Lung microvascular endothelial cell (primary cell): ENCODE measurements at places on chromosomes 13 and 19.
A peak's percentile ranks its signal among the peaks of the same experiment; 100 is the strongest.

- DNase-seq: no peak
Measured at GRCh38 chr19:50238043-50238442, 34.6 kb downstream of the MYH14 start.

GRCh38 chr13:52846567-52847321 is 1.7 kb downstream of the PCDH8 start:
- DNase-seq: peak; percentile 60

DNA sequence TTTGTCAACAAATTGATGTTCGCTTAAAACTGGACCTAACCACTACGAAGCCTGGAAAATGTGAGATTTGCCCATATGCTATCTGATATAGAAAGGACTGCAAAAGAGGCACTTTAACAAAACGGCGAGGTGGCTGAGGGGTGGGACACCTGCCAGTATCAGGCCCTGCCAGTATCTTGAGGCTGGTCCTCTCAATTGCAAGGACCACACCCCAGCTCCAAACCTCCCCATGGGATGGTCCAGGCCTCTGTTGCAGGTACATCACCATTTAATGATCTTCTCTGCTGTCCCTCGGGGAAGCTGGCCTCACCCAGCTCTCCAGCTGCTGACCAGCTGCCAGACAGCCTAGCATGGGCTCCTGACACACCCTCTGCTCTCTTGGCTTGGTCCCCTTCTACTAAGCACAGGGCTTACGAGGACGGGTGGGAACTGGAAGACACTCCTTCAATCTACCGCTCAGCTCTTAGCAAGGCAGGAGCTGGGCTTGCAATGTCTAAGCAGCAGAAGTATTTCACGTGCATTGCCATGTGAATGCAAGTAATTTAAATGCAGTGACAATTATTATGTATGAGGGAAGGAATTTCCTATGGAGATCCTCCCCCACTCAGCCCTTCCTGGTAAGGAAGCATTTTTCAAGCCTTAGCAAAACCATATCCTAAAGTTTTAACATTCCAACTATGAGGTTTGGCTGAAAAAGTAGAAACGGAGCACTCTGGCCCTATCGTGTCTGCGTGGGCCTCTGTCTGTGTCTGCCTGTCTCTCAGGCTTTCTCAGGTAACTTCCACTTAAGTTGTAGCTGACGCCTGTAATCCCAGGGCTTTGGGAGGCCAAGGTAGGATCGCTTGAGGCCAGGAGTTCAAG is 63.9 kb downstream of the LATS2 start:
- peak; percentile 80 for DNase-seq

DNA sequence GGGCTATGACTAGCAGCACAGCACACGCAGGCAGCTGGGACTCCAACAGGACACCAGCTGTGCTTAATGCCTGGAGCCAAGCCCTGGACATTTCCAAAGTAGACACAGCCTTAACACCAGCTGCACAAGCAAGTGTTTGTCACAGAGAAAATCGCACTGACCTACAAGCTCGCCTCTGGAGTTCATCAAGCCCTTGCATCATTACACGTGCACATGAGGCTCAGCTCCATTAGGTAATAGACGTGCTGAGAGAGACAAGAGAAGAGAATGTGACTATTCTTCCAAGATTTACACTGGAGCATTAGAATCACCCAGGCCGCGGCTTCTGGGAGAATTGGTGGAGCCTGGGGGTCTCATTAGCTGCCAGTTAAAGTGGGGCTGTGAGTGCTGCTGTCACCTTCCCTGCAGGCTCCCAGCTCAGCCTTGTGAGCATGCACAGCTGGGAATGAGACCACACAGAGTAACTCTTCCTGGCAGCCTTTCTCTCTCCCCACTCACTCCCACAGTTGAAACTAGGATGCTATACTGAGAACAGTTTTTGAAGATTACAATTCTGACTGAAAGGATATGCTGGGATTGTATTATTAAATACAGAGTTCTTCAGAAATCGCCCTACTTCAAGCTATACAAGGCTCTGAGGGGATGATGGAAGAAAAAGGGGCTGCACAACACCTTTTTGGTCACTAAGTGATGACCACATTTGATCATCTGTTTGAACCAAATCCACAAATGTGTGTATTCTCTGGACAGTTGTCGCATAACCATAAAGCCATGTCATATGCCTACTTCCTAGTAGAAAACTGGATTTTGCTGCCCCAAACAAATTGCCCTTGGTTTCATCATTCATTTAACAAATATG is 10.5 kb downstream of the STOML3 start:
- no peak for DNase-seq

- no peak for DNase-seq
Measured at GRCh38 chr13:78679329-78679728, 20.4 kb upstream of the OBI1 start.

- DNase-seq: peak; percentile 49
Measured at GRCh38 chr19:29841559-29842367, 30.0 kb downstream of the CCNE1 start.

- no peak for DNase-seq
Measured at GRCh38 chr19:28148554-28148953, 1064.4 kb downstream of the UQCRFS1 start.

DNA sequence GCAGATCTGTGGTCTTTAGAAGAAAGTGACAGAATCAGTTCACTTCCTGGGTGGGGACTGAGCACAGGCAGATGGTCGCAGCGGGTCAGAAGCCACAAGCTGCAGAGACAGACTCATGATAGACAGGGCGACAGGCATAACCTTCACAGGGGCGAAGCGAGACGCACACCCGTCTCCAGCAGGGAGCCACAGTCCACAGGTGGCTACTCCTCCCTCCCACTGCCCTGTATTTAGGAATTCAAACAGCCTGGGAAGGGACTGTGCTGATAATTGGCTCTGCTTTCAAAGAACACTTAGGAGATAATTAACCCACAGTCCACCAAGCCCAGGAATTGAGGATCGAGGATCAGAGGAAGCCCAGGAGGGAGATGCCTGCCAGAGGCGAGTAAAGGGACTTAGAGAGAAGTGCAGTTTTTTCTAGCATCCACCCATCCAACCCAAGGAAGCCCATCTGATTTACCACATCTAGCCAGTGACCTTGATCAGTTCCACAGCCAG is 23.2 kb downstream of the RFX2 start:
- no peak for DNase-seq

- peak; percentile 77 for DNase-seq
Measured at GRCh38 chr13:90448466-90449037, 898.9 kb upstream of the MIR17HG start.

DNA sequence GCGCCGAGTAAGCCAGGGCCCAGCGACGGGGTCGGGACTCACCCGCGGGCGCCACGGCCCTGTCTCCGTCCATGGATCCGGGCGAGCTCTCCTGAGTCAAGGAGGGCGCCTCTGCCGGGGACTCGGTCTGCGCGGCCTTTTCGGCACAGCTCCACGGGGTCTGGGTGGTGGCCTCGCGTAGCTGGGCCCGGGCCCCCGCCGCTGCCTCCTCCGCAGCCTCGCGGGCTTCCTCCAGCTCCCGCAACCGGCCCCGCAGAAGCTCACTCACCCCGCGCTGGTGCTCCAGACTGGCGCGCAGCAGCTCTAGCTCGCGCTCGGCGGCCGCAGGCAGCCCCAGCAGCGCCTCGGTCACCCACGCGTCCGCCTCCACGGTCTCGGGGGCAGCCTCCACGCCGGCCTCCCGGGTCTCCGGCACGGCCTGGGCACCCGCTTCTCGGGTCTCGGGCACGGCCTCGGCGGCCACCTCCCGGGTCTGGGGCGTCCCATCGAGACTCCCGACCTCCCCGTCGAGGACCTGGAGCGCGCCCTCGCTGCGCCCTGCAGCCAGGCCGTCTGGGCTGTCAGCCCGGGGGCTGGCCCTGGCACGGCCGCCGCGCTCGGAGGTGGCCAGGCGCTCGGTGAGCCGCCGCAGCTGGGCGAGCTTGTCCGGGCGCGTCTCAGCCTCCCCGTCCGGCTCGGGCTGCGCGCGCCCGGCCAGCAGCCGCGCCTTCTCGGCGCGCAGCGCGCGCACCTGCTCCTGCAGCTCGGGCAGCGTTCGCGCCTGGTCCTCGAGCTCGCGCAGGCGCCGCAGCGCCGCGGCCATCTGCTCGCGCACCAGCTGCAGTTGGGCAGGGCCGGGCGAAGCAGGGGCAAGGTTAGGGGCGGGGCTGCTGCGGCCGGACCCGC is 8.4 kb downstream of the KANK3 start:
- DNase-seq: no peak

GRCh38 chr19:870963-871401 is 11.5 kb downstream of the CFD start:
- peak; percentile 32 for DNase-seq

DNA sequence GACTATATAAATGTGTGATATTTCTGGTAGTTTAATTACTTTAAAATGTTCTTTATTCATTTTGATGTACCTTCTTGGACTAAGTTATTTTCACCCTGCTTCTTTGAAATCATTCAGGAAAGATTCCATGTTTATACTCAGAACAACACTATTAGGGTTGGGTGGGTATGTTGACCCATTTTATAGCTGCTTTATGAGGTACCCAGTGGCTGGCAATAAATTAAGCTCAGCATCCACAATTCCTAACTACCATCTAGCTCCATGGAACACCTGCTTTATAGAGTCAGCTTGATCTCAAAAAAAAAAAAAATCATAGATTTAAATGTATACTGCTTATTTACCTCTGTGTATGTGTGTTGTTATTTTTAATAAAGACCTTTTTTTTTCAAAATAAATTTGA is 78.9 kb upstream of the ZNF91 start:
- no peak for DNase-seq

GRCh38 chr13:112776971-112777370 is 87.1 kb downstream of the ATP11A start:
- no peak for DNase-seq

GRCh38 chr13:22925881-22926747 is 254.7 kb upstream of the SGCG start:
- no peak for DNase-seq

DNA sequence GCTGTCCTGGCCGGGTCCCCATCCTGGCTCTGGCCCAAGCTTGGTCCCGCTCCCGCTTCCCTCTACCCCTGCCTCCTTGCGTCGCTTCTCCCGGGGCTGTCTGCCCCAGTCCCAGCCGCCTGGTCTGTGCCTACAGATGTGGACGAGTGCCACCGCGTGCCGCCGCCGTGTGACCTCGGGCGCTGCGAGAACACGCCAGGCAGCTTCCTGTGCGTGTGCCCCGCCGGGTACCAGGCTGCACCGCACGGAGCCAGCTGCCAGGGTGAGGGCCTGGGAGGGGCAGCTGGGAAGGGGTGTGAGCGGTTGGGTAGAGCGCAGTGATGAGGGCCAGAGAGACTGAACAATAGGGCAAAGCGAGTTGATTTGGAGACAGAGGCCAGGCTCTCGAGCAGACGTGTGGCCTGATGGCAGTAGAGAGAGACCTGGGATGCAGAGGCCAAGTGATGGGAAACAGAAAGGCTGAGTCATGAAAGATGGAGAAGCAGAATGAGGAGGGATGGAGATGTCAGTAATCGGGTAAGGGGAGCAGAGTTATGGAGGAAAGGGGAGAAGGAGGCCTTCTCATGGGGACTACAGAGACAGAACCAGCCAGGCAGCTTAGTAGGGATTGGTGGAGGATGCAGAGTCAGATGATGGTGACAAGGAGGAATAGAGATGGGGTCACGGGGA is 9.4 kb downstream of the LTBP4 start:
- DNase-seq: peak; percentile 33

- DNase-seq: no peak
Measured at GRCh38 chr13:85419611-85420010, 379.6 kb downstream of the SLITRK6 start.

DNA sequence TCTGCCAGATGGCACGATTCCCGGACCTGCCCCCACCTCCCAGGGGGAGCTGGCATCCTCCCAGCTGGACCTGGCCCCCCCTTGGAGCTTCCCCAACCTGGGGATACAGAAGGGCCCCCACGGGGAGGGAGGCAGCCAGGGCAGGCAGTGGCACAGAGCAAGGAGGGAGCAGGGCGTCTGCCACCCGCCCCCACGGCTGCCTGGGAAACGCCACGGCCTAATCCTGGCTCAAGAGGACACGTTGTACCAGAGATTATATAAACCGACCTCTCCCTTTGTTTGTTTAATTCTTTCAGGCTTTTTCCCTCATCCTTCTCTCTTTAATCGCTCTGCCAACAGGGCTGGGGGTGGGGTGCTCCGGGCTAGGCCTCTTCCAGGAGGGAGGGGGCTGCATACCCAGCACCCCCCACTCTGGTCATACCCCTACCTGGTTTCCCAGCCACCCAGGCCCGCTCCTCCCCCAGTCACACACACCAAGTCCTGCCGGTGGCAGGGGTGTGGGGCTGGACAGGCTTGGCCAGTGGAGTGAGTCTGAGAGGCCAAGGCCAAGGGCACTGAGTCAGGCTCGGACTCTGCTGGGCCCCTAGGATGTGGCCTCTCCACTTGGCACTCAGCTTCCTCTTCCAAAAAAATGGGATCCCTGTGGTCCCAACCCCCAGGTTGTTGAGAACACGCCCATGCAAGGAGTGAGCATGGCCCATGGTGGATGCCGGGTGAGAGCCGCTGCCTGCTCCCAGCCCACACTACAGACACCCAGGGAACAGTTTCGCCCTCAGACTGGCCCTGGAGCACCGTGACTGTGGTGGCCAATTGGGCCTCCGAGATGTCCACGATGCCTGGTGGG is 29.5 kb upstream of the NFIC start:
- DNase-seq: no peak

DNA sequence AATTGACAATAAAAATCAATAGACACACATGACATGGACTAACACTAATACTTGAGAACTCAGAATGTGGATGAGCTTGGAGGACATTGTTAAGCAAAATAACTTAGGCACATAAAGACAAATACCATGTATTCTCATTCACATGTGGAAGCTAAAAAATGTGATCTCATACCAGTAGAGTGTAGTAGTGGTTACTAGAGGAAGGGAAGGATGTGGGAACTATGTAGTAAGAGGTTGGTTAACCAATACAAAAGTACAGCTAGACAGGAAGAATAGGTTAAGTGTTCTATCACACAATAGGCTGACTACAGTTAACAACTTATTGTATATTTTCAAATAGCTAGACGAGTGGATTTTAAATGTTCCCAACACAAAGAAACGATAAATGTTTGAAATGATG is 415.8 kb upstream of the KLF12 start:
- DNase-seq: no peak

GRCh38 chr13:47545201-47546024 is 455.7 kb downstream of the SUCLA2 start:
- no peak for DNase-seq

DNA sequence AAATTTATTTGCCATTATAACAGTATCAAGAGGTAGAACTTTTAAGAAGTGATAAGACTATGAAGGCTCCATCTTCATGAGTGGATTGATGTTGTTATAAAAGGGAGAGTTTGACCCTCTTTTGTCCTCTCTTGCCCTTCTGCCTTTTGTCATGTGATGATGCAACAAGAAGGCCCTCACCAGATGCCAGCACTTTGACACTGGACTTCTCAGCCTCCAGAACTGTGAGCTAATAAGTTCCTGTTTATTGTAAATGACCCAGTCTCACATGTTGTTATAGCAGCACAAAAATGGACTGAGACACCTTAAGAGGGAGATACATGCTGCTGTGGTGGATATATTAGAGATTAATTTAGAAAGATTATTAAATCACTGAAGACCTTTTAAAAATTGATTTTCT is 71.6 kb downstream of the SPRYD7 start:
- no peak for DNase-seq

DNA sequence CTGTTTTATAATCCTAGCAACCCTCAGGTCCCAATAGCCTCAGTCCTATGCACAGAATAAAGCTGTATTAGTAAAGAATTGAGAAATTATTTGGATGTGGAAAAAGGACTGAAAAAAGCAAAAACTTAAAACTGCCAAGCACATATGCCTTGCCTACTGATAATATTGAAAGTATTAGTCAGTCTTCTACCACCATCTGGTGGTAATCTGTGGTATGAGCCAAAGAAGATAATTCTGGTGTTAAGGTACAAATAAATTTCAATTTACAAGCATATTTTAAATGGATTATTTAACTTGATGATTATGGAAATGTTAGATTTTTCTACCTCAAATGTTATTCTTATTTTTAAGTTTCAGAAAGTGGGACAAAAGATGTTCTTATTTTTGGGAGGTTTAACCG is 460.3 kb upstream of the KLHL1 start:
- DNase-seq: peak; percentile 38
